ENCODE measurements at places on chromosomes 1 and 21. TPM values are rescaled to one million over a fixed set of nuclear protein-coding genes. Genes with fewer than 3 reads are reported as not detected.

- no peak for DNase-seq
These were observed 57.3 kb downstream of the SDCCAG8 start for GRCh38 chr1:243312952-243313634.

DNA sequence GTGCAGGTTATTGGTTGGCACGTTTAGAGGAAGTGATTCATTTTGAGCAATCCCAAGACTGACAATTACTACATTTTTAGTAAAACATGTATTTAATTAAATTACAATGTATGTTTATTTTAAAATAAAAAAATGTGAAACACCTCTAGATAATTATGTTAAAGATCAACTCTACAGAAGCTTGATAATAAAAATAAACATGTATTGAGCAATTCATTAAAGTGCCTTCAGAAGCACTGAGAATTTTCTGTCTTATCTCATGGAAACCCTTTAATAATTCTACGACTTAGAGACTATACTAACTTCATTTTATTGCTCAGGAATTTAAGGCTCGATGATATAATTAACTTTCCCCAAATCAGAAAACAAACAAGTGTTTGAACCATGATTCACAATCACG lies 208.0 kb upstream of the BRINP3 start:
- DNase-seq, result no peak

DNA sequence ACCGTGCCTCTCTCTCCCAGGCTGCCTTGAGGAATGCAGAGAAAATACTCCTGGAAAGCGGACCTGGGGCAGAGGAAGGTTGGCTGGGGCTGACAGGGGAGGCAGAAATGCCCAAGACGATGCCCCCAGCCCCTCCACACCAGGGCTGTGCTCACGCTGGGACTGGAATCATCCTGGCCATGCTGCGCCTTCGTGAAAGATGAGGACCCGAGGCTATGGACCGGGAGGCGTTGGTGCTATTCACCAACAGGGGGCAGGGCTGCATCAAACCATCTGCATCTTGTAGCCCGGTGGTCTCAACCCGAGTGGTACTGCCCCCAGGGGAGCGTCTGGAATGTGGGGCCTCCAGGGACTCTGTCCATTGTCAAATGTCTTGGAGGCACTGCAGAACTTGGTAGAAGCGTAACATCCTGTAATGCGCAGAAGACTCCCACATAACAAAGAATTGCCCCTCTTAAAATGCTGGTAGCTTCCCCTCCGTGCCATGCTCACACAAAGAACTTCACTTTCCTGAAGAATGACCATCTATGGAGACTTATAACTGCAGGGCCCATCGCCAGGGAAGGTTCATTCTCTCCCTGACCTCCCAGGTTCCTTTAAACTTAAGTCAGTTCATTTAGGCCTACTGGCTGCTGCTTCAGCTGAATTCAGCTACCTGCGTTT lies 251.2 kb downstream of the RRAGC start:
- DNase-seq, result peak; percentile 9

GRCh38 chr1:7780976-7781375 lies 3.1 kb upstream of the PER3 start:
- DNase-seq, result no peak

- peak; percentile 71 for DNase-seq
These were observed 9.6 kb downstream of the BCAR3 start for GRCh38 chr1:93672069-93672468.

DNA sequence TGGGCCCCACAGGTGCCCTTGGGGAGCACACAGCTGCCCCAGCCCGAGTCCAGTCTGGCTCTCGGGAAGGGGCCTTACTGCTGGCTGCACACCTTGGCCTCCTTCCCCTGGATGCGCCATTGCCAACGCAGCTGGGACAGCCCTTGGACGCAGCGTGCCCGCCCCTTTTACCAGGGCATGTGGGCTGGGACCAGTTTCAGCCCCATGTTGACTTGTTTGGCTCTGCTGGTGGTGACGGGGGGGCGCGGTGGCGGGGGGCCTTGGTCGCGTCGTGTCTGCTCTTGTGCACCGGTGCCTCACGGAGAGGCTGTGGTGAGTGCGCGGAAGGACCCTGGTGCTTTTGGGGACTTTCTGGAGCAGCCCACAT lies 19.6 kb downstream of the SKI start:
- DNase-seq, result no peak

GRCh38 chr1:200966934-200967333 lies 56.6 kb downstream of the KIF21B start:
- no peak for DNase-seq

DNA sequence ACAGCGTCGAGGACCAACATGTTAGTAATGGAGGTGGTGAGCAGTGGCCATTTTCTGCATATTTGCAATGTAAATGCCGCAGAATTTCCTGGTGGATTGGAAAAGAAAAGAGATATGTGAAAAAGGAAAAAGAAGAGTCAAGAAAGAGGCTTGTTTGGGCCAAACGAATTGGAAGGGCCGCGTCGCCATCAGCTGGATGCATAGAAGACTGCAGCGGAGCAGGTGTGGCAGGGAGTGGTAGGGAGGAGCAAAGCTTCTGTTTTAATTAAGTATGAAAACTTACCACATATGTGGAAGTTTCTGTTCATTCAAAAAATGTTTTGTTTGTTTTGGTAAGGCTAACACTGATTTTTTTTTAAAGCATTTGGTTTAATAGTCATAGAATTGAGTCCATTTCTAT lies 690.7 kb downstream of the NCAM2 start:
- peak; percentile 17 for DNase-seq

DNA sequence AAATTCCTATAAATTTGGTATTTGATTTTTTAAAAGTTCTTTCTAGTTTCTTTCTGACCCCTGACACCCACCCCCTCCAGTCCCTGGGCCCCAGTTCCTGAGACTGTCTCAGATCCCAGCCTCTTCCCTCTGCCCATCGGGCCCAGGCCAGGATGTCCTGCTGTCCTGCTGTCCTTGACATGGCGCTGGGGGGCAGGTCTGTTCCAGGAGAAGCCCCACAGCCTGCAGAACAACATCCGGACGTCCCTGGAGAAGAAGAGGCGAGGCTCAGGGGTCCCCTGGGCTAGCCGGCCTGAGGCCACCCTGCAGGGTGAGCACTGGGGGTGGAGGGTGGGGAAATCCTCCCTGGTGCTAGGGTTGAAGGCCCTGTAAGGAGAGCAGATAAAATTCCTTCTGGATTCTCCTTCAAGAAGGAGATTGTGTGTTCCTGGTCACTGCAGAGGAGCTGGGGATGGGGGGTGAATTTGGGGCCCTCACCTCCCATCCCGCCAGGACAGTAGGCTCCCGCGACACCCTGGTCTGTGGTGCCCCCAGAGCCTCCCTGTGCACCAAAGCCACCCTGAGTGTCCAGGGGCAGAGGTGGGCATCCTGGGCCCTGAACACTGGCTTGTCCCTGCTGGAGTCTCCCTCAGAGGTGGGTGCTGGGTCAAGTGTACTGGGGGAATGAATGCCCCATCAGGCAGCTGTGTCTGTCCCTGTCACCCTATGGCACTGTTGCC lies 45.0 kb downstream of the DISP3 start:
- no peak for DNase-seq

DNA sequence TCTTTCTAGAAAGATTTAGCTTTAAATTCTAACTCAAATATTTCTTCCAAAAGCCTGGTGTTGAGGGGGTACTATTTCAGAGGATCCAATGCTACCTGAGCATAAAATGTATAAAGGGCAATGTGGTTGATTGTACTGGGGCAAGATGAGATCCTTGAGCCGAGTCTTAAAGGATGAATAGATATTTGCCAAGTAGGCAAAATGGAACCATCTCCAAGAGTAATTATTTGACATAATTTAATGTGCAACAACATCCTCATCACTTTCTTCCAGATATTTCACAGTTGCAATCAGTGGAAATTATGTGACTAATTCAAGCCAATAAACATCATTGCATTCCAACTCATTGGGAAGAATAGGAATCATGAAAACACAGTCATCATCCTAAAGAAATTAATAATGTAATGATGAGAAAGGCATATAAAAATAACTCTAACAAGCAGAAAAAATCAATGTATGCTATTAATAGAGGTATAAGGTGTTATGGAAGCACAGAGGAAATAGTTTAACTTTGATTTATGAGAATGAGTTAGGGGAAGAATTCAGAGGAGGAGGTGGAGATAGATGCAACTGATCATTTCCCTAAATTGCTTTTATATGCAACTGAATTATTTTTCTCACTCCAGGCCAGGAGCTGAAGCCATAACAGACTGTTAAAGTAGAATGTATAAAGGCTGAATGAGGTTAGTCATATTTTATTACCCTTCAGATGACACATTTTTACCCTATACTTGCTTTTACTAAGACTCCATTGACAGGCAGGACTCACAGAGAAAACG lies 30.0 kb upstream of the RGS4 start:
- DNase-seq, result no peak

DNA sequence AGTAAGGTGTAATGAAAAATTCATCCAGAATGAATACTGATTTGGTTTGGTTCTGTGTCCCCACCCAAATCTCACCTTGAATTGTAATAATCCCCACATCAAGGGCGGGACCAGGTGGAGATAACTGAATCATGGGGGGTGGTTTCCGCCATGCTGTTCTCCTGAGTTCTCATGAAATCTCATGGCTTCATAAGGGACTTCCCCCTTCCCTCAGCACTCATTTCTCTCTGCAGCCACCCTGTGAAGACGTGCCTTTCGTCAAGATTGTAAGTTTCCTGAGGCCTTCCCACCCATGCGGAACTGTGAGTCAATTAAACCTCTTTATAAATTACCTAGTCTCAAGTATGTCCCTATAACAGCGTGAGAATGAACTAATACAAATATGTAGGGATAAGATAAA lies 5.5 kb upstream of the SYNJ1 start:
- DNase-seq, result no peak

DNA sequence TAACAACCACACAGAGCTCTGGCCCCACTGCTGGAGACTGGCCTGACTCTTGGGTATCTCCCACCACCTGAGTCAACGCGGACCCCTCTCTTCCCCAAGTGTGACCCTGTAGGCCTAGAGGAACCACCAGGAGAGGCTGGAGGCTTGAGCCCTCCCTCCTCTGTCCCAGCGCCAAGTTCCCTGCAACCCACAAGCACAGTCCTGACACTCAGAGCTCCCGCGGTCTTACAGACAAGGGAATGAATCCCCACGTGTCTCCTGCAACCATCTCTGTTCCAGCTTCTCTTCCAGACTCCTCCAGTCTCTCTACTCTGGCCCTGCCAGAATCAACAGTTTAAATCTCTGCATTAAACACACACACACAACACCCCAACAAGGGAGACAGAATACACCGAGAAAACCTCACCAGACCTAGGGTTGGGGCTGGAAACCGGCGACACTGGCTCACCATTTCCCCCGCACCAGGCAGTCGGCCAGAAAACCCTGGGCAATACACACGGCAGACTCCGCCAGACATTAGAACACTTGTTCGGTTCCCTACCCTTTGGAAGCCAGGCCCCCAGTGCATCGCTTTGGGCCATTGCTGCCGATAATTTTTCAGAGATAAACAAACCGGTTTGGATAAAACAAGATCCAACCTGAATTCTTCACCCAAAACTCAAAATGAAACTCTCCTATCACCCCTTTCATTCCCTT lies 21.7 kb downstream of the CASZ1 start:
- DNase-seq, result no peak

GRCh38 chr1:212234431-212235395 lies 50.5 kb upstream of the PPP2R5A start:
- DNase-seq, result peak; percentile 87

DNA sequence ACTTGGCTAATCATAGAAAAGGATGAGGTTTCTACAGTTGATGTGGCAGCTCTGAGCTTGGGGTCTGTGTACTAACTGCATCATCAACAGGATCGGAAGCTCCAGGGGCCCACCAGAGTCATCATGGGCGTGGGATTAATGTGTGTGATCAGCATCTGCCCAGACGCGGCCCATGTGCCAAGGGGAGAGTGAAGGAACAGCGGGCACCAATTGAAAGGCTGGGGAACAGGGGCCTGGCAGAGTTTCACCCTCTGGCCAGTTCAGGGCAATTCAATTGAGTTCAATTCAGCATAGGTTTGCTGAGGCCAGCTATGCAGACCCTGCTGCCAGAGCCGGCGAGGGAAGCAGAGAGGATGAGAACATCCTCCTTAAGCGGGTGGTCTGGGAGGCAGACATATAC lies 260.0 kb upstream of the AJAP1 start:
- DNase-seq, result no peak

- DNase-seq, result no peak
These were observed 30.1 kb downstream of the KCNAB2 start for GRCh38 chr1:6075748-6076147.

GRCh38 chr1:246258250-246258649 lies 248.8 kb downstream of the SMYD3 start:
- no peak for DNase-seq

GRCh38 chr1:201649761-201650622 lies 111.1 kb downstream of the NAV1 start:
- peak; percentile 91 for DNase-seq

GRCh38 chr1:14267991-14268390 lies 330.5 kb upstream of the KAZN start:
- DNase-seq, result no peak

GRCh38 chr21:44868707-44869106 lies 4.8 kb downstream of the PTTG1IP start:
- DNase-seq, result no peak

DNA sequence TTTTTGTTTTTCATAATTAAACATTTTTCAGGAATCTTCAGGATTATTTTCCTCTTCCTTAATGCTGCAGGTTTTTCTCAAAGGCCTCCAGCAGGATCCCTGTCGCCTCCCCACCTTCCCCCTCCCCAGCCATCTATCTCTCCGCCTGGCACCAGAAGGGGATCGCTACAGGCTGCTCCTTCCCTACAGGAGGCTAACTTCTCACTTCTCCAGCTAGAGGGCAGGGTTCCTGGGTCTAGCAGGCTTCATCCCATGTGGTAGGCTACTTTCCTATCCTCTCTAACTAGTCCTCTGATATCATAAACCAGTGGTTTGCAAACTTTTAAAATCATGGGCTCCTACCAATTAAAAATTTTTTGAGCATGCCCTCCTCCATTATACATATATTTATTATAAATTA lies 104.1 kb downstream of the KCNN3 start:
- DNase-seq, result peak; percentile 34

- DNase-seq, result peak; percentile 5
These were observed 120.4 kb downstream of the KCNH1 start for GRCh38 chr1:211013346-211014240.

DNA sequence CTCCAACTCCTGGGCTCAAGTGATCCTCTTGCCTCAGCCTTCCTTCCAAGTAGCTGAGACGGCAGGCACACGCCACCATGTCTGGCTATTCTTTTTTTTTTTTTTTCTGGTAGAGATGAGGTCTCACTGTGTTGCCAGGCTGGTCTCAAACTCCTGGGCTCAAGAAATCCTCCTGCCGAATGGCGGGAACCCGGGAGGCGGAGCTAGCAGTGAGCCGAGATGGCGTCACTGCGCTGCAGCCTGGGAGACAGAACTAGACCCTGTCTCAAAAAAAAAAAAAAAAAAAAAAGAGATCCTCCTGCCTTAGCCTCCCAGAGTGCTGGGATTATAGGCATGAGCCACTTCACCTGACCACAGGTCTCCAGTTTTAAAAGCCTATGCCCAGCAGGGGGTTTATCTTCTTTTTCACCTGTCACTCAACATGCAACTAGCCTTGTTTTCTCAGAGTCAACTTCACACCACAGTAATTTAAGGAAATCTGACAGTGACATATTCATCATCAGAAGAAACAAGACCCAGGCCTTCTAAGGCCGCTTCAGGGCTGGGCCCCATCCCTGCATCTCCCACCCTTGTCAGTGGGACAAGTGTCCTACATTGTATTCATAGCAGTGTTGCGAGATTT lies 38.3 kb upstream of the GALNT2 start:
- DNase-seq, result no peak

- no peak for DNase-seq
These were observed 39.7 kb downstream of the NUP210L start for GRCh38 chr1:154115180-154115579.

Gene ACTA1
- not detected for total RNA-seq

Gene LCE2B
- not detected for total RNA-seq

Gene SLC6A17
- 1.1 TPM for total RNA-seq
